ENCODE measurements at places on chromosomes 11 and 22. TPM values are rescaled to one million over a fixed set of nuclear protein-coding genes. Genes with fewer than 3 reads are reported as not detected.
A peak's percentile ranks its signal among the peaks of the same experiment; 100 is the strongest.

DNA sequence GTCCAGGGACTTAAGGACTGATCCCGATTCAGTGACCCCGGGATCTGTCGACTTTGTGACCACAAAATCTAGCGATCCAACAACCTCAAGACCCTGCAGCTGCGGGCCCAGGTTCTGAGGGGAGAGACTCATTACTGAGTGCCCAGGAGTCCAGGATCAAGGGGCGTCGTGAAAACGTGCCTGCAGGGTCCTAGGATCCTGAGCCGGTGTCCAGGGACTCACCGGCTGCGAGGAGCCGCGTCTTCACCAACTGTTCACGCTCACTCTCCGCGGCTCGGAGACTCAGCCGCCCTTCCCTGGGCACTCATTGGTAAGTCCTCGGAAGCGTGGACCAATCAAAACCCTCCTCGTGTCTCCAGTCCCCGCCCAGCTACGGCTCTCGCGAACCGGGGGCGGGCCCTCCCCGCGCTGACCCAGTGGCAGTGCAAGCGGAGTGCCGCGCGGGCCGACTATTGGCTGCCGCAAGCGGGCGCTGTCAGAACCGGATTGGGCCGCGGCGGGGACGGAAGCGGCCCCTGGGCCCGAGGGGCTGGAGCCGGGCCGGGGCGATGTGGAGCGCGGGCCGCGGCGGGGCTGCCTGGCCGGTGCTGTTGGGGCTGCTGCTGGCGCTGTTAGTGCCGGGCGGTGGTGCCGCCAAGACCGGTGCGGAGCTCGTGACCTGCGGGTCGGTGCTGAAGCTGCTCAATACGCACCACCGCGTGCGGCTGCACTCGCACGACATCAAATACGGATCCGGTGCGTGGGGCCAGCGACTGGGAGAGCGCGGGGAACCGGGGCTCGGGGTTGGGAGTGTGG is at the start of gene SDF2L1:
TSS of gene SDF2L1 (plus strand) at position 514 of the 795 bp plus-strand sequence. CDS start at position 549, 35 bp downstream.
- DNase-seq = peak; percentile 97

SCN2B gene
- not detected for total RNA-seq

DNA sequence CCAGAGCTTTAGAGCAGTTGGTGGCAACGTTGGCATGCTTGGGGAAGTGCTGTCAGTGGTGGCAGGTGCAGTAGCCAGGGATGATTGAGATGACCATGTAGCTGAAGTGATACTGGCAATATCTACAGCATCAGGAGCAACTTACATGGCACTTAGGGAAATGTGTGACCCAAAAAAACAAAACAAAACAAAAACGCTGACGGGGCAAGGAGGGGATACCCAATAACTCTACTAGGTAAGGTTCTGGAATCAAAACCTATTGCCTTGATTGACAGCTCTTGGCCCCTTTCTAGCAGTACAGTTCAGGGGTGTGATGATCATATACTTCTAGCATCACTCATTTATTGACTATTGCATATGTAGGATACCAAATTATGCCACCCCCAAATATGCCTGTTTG is 312.6 kb downstream of the AASDHPPT start:
- DNase-seq = no peak

- no peak for DNase-seq
These were observed 22.0 kb downstream of the GTPBP1 start for GRCh38 chr22:38727530-38728451.

OLFML1 gene
- not detected for total RNA-seq

GAB4 gene
- 1.6 TPM for total RNA-seq
